Non-pigmented ciliary epithelial cell (primary cell): ENCODE measurements at places on chromosomes 16 and 17.

GRCh38 chr16:51820176-51820575, 669.1 kb upstream of the SALL1 start:
- no peak for DNase-seq

- DNase-seq, result no peak
Observed at GRCh38 chr17:77933777-77934398, 24.6 kb upstream of the TNRC6C start.

- DNase-seq, result no peak
Observed at GRCh38 chr16:70809392-70810060, 8.6 kb upstream of the VAC14 start.

DNA sequence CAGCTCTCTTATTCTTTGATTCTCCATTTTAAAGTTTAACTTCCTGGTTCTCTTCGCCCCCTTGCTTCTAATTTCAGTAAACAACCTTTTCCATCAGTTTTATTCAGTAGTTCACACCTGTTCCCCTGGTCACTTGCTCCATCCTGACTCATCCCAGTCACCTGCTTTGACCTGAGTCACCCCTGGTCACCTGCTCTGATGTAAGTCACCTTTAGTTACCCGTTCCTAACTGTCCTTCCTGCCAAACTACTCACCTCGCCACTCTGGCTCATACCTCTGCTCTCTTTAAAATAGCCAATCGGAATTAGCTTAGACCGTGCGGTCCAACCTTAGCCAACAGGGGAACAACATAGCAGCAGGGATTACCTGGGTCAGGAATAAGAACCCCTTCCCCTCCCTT, 4.7 kb upstream of the NLRC5 start:
- DNase-seq, result no peak

- DNase-seq, result no peak
Observed at GRCh38 chr17:74325743-74326379, at the start of gene KIF19. Gene KIF19, plus strand, starts transcription at chr17:74326226. Its CDS starts 124 bp downstream, at chr17:74326350.

DNA sequence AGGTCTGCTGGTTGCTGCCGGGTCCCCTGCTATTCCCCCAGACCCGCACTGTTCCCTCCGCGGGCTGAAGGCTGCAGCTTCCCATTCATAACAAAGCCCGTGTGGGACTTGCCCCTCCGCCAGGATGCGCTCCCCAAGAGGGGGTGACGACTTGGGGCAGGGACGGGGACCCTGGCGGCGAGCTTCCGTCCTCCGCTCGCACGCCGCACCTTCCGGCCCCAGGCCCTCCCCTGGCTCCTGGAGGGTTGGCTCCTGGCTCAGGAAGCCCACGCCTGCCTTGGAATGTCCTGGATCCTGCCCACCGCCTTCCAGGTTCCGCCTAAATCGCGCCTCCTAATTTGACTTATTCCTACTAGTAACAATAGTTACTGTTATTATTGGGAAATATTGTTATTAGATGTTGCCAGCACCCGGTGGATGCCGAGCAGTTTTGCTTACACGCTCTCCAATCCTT, 1.1 kb upstream of the TFAP4 start:
- no peak for DNase-seq

GRCh38 chr16:84735849-84736586, 36.2 kb downstream of the USP10 start:
- DNase-seq, result no peak

- DNase-seq, result no peak
Observed at GRCh38 chr16:87199379-87199778, 117.8 kb downstream of the C16orf95 start.
